Hematopoietic multipotent progenitor cell treated with erythropoietin and hydrocortisone succinate and interleukin-3 and kit ligand, for 17 days (in vitro differentiated cells): ENCODE measurements at places on chromosomes 1 and 21.

- DNase-seq: no peak
Observed at GRCh38 chr1:15053153-15053552, 100.4 kb upstream of the TMEM51 start.

DNA sequence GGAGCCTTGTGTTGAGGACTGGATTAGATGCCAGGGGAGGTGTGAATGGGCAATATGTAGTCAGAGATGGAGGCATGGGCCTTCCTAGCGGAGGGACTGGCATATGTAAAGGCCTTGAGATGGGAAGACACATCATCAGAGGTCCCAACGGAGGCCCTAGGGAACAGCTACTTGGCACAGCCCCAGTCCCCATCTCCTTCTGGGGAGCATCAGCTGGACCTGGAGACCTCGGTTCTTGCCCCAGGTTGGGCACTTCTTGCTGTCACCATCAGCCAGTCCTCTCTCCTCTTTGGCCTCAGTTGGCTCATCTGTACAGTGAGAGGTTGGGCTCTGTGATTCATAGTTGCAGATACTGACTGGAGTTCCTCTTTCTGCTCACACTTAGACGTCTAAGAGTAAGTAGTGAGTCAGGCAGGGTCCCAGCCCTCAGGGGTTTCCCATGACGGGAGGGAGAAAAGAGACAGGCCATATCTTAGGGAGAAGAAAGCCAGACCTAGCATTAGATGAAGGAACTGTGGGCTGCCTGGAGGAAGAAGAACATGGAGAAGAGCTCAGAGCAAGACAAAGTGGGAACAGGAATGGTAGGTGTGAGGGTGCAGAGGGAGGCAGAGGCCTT lies 3.4 kb upstream of the MARCKSL1 start:
- DNase-seq: no peak

- no peak for DNase-seq
Observed at GRCh38 chr1:241266121-241266520, 90.9 kb downstream of the RGS7 start.

- no peak for DNase-seq
Observed at GRCh38 chr1:14871218-14871970, 272.9 kb downstream of the KAZN start.

GRCh38 chr1:30759718-30760281 lies 2.2 kb upstream of the LAPTM5 start:
- no peak for DNase-seq

DNA sequence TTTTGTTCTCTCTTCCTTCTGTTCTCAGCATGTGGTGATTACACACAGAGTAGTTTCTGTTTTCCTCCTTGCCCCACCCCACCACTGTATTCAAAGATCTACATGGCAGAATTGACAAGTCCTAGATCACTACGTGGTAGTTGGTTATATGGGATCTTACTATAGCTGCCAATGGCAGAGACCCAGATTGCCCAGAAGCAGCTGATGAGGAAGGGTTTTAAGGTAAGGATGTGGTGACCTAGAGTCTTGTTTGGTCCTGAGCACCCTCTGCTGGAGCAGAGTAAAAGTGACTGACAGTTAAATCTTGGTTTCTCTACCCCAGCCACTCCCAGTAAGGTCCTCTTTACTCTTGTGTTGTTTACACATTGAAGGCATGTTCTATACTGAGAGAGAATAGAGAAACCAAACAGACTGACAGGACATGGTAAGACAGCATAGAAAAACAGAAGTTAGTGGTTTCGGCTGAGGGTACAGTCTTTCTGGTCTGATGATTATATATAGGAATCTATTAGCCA lies 22.8 kb upstream of the STRIP1 start:
- DNase-seq: peak; percentile 53

DNA sequence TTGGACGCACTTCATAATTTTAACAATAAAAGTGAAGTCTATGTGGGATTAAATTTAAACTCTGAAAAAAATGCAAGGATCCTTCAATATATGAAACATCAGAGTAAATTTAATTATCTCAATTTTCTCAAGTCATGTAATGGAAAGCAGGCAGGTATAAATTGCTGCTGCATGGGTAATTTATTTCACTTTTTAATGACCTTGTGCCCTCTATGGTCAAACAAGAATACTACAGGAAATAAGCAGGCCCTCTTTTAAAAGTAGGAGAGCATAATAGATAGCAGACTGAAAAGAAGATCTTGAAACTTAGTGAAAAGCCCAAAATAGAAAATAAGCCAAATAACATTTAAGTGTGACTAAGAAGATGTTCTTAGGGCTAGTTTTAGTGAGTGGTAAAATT lies 22.9 kb downstream of the BCAS2 start:
- peak; percentile 14 for DNase-seq

- peak; percentile 54 for DNase-seq
Observed at GRCh38 chr21:32726839-32727686, 750 bp downstream of the SYNJ1 start.

DNA sequence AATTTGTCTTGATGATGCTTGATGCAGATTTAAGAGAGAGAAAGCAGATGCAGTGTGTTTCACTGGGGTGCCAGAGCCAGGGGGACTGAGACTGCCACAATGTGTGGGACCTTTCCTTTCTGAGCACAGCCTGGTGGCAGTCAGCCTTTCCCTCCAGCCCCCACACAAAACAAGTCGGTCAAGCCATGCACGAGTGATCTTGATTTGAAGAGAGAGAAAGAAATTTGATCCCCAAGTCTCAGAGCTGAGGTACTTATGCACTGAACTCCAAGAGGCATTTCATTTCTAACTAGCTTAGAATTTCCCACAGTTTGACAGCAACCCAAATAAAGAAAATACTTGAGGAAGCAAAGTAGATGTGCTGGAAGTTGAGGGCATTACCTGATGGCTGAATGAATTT lies 193.8 kb downstream of the ST6GALNAC3 start:
- DNase-seq: no peak

- no peak for DNase-seq
Observed at GRCh38 chr21:23740463-23740862, 1866.8 kb downstream of the MRPL39 start.

GRCh38 chr1:175708787-175709186 lies 34.6 kb downstream of the TNR start:
- no peak for DNase-seq

GRCh38 chr1:162327144-162327787 lies 49.4 kb downstream of the SPATA46 start:
- DNase-seq: no peak

GRCh38 chr1:85290826-85291225 lies 14.4 kb upstream of the BCL10 start:
- DNase-seq: no peak

GRCh38 chr1:25356848-25357247 lies 18.7 kb downstream of the TMEM50A start:
- peak; percentile 67 for DNase-seq

- no peak for DNase-seq
Observed at GRCh38 chr21:25568246-25568645, 39.0 kb downstream of the MRPL39 start.

GRCh38 chr1:171366816-171367215 lies 52.8 kb downstream of the FMO4 start:
- no peak for DNase-seq

DNA sequence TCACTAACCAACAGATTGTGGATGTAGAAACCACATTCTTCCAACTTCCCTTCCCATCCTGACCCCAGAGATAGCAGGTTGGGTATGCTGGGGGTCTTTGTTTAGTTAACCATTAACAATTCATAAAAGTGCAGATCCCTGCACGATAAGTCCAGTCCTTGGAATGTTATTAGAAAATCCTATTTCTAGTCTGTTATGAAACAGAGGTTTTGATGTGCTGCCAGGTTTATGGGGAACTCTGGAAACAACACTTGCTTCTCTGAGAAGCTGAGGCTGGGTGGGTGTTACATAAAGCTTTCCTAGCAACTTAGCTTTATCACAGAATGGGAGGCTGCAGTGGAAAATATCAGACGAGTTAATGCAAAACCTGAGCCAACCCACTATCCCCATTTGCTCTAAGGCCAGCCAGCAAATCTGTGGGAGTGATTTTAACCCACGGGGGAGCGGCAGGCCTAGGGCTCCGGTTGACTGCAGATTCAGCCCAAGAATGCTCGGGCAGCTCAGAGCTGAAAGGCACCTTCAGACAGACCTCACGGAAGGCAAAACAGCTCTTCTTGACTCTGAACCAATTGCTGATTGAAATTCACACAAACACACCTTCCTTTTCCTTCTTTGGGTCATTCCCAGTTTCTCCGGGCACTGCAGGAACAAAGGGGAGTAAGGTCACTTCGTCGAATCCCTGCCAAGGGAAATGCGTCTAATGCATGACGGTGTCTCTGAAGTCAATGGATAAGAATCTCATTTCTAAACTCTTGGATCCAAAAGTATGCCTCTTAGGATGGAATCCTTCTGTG lies 111.7 kb upstream of the IRF2BP2 start:
- no peak for DNase-seq

DNA sequence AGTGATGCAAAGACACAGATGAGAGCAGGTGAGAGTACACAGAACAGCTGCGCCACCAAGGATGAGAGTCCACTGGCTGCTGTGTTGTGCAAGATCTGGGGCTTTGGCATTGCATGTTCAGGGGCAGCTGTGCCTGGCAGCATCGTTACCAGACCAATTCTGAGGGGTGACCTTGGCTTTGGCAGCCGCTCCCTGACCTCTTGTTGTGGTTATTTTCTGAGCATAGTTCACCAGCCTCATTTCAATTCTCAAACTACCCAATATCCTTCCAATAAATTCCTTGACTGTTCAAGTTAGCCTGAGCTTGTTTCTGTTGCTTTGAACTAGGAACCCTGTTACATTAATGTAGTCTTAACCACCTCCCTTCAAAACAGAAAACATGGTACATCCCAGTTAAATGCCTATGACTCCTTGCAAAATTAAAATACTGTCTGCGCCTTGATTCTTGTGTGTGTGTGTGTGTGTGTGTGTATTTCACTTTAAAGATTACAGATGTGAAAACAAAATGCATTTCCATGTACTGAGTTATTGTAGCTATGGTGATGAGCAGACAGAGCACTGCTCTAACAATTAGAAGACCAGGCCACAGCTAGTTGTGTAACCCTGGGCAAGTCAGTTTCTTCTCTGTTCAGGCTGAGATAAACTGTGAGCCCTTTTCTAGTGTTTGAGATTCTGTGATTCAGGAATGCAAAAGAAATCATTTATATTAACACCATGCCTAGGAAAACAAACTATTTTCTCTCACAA lies 106.3 kb upstream of the GUCA2B start:
- no peak for DNase-seq

DNA sequence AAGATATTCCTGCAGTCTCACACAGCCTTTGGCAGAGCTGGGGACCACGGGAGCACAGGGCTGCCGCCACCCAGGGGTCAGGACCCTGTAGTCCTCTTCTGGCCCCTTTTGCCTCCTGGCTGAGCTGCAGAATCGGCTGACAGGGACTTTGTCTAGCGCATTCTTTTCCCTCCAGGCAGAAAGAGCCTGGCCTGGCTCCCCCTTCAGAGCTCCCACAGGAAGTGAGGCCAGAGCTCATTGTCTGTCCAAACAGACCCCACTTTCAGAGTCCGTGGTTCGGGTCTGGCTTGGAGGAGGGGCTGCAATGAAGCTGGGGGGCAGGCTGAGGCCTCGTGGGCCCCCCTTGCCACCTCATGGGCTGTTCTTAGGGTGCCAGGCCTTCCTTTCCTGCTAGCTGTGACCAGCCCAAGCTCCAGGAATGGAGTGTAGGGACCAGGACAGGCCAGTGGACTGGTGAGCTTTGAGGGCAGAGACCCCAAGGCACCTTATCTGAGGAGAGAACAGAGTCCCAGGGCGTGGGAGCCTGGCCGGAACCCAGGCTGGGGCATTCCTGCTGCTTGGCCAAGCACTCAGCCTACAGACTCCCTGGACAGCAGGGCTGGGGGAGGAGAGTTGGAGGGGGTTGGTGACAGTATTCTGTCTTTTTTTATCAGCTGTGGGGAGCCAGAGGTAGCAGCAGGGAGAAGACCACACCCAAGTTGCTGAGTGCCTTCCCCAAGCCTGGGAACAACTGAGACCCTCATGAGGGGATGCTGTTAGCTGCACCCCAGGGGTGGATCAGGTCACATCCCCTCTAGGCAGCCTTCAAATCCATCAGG lies 4.7 kb downstream of the CELSR2 start:
- DNase-seq: no peak

GRCh38 chr1:57959531-57960241 lies 535.8 kb upstream of the DAB1 start:
- no peak for DNase-seq

DNA sequence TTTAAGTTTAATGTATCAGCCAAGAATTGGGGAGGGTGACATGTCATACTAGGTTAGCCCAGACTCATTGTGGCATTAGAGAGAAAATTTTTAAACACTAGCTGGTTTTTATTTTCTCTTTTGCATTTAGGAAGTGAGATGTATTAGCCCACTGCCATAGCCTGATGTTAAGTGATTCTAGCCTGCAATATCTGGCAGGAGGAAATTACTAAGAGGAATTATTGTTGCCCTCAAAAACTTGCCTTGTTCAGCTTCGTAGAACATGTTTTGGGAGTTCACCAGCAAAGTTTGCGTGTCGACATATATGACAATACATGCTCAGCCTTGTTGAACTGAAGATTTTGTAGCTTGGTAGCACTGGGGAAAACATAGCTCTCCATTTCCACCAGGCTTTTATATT lies 12.5 kb downstream of the ADAM30 start:
- no peak for DNase-seq

GRCh38 chr1:12170263-12170671 lies 3.5 kb downstream of the TNFRSF1B start:
- no peak for DNase-seq

DNA sequence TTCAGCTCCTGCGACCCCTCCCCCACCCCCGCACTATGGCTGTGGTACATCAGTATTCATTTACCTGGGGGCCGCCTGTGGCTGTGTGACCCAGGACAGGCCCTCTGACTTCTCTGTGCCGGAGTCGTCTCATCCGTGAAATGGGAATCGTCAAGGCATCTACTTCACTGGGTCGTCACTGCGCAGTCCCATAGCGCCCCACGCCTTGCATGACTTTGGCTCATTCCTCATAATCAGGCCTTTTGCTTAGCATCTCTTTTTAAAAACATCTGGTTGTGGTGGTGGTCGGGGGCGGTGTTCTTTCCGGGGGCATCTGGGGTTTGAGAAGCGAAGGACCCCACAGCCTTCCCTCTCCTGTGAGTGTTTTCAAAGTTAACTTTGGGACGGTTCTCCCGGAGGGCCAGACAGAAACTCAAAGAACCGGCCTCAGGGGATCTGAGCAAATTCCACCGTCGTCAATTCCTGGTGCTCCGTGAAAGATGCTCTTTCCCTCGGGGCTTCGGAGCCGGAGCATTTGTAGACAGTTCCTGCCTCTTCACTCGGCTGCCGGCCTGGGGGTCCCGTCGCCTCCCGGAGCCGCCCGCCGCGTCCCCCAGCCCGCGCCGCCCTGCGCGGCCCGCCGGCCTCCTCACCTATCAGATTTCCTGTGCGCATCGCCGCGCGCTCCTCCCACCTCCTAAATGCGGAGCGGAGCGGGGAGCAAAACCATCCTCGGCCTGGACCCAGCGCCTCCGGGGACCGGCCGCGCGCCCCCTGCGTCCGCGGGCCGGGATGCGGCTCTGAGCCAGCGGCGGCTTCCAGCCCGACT lies at the start of gene B3GALT5:
TSS of gene B3GALT5 (plus strand) at position 708 of the 808 bp plus-strand sequence. CDS start 47,620 bp downstream, outside the sequence.
- no peak for DNase-seq
